Testis (tissue), 5 donors: ENCODE measurements at places on chromosomes 2 and 18. TPM values are rescaled to one million over a fixed set of nuclear protein-coding genes. Genes with fewer than 3 reads are reported as not detected.

DNA sequence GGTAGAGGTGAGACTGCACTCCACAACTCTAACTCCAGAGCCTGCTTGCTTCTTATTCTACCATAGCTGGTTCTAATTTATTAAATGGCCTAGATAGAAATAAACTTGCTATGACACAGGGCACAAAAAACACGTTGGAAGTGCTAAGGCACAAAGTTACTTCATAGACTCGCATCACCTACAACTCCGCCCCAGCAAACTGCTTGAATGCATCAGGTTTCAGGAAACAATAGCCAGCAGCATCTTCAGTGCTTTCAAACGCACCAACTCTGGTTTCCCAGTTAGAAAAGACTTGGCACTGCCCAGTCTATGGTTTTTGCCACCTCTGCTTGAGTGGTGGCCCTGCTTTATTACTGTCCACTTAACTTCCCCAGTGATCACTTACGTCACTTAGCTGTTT is 142.6 kb downstream of the RIF1 start:
- no peak for DNase-seq

DNA sequence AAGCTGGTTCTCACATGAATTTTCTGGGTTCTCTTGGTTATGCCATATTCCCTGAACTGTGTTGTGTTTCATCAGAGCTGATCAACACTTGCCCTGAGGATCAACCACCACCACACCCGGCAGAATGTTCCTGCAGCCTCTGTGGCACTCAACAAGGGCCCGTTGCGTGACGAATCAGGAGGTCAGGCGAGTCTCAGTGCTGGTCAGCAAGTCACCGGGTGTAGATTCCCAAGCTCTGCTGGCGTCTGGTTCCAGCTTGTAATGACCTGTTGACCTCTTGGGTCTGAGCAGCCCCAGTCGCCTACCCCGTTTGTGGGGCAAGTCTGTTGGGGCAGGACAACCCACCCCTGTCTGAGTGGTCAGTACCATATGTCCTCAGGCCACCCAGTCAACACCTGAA is 46.0 kb downstream of the ADCY3 start:
- DNase-seq = no peak

ARHGAP15 gene
- 2.2 TPM for total RNA-seq

CLEC4F gene
- 0.31 TPM for total RNA-seq
